AG09319 (cell line): ENCODE measurements at places on chromosomes 16 and 17.

GRCh38 chr17:81414756-81415516, 19.7 kb downstream of the BAHCC1 start:
- DNase-seq: no peak

GRCh38 chr16:21179126-21179982, 20.9 kb downstream of the LDAF1 start:
- no peak for DNase-seq

DNA sequence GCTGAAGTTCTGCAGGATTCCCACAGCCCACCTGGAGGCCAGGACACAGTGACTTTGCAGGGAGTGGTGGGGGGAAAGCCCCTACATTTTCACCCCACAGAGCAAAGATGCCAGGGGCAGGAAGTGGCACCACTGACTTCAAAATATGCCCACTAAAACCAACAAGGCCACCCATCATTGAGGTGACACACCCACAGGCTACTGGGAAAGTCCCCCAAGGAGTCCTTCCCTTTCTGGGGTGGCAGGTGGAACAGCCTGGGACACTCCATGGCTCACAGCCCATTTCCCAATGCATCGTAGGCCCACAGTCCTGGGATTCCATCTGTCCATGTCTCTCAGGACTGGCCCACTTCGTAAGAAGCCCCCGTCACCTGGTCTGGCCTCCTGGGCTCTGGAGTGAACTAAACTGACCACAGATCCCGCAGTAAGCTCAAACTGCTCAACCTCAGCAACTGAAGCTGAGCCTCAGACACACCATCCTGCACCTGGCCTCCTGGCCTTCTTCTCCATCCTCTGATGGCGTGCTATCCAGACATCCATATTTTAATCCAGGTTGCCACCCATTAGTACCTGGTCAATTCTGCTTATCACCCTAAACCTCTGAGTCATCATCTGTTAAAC, 7.5 kb upstream of the CCL1 start:
- DNase-seq: no peak

GRCh38 chr17:2697611-2698162, 13.9 kb downstream of the CLUH start:
- DNase-seq: no peak

DNA sequence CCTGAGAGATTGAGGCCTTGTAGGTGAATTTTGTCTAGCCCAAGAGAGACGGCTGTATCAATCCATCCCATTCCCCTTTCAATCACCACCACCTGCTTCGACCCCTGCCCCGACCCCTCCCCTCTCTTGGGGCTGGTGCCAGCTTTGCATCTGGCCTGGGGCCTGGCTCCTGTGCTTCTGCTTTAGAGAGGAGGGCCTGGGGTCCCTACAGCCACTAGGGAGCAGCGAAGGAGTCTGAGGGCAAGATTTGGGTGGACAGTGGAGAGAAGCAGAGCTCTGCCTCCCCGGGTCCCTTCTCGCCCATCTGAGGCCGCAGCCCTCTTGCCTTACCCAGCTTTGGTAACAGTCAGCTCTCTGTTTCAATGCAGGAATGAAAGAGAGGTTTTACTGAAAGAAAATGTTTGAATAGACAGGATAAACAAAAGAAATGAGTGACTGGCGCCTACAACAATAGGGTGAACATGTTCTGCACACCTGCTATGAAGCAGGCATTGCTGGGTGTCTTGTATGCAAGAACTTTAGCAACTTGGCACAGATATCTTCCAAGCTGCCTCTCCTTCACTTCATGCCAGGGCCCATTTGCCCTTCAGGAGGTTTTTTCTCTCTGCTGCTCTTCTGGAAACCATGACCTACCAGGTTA, 57.4 kb downstream of the SLC47A1 start:
- DNase-seq: no peak

DNA sequence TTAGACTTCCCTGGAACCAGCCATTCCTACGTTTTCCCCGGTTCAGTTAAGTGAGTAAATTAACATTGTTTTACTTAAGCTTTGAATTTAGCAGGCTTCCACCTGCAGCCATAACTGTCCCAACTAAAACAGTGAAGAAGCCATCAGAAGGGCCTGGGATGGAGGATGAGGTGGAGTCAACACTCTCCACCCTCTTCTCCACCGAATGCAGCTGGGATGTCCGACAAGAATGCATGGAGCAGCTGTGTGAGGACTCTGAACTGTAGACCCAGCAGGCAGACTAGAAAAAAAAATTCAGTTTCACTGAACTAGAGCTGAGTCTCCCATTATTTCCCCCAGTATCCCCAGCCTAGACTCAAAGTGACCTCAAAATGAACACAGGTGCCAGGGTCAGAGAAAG, 114.8 kb downstream of the C16orf95 start:
- DNase-seq: no peak

GRCh38 chr17:63423251-63423950, 22.7 kb downstream of the CYB561 start:
- no peak for DNase-seq

DNA sequence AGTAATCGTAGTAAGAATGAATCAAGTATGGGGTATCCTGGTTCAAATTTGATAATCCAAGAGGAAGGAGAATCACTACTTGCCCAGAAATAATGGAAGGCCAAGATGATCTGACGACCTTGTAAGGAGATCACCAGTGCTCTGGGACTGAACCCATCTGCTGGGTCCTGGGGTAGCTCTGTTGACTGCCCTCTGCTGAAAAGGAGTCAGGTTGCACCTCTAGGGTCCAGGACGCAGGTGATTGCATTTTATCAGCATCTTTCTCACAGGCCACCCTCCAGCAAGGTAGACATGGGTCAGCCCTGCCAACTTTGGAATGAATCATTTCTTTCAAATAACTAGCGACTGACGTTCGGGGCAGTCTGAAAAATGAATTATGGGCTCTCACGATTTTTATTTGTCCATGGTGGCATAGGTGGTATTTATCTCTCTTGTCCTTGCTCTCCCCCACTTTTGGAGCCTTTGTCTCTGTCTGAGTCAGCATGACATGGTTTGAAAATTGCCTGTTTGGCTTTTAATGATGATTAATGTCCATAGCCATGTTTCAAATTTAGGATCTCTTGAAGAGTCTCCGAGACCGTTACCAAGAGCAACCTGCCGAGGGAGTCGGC, 163.7 kb downstream of the MSI2 start:
- DNase-seq: no peak

GRCh38 chr17:39603304-39604016, 4.3 kb downstream of the NEUROD2 start:
- no peak for DNase-seq

GRCh38 chr16:48565752-48566151, 44.2 kb downstream of the N4BP1 start:
- no peak for DNase-seq

- no peak for DNase-seq
Measured at GRCh38 chr16:79897453-79898146, 297.1 kb upstream of the MAF start.

DNA sequence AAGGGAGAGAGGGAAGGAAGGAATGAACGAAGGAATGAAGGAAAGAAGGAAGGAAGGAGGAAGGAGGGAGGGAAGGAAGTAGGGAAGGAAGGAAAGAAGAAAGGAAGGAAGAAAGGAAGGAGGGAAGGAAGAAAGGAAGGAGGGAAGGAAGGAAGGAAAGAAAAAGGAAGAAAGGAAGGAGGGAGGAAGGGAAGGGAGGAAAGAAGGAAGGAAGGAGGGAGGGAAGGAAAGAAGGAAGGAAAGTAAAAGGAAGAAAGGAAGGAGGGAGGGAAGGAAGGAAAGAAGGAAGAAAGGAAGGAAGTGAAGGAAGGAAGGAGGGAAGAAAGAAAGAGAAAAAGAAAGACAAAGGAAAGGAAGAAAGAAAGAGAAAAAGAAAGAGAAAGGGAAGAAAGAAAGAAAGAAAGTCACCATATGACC, 442.4 kb downstream of the RBFOX1 start:
- DNase-seq: no peak

- no peak for DNase-seq
Measured at GRCh38 chr16:528111-529011, 849 bp downstream of the CAPN15 start.

DNA sequence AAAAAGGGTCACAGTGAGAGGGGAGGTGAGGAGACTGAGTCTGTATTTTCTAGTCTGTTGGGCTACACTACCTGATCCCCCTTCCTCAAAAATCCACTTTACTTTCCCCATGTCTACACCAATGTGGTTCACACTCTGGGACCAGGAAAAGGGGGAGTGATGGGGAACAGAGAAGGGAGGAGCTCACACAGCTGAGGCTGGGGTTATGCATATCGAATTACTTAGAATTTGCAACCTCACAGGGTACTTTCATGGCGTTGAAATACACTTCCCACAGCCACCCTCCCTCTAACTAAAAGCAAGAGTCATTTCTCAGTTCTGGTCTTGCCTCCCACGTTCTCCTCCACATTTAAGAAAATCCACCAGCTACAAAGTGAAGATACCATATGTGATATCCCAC, 14.1 kb downstream of the MAPT start:
- no peak for DNase-seq

GRCh38 chr17:50731575-50732460, 12.4 kb downstream of the LUC7L3 start:
- DNase-seq: no peak

DNA sequence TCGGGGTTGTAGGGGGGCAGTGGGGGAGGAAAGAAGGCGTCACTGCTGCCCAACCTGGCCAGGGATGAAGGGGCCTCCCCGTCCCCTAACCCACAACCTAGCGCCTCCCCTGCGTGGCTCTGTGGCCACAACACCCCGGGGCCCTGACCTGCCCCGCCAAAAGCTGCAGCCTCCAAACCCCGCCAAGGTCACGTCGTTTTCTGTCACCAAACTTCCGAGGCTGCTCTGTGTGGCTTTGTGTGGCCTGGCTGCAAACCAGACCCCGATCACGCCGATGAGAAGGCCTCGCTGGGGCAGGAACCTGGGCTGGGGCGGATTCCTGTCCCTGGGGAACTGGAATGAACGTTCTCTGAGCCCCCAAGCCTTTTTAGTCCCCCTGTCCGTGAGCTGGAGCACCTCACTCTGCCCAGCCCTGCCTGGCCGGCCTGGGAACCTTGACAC, 30.5 kb upstream of the CIBAR2 start:
- no peak for DNase-seq

DNA sequence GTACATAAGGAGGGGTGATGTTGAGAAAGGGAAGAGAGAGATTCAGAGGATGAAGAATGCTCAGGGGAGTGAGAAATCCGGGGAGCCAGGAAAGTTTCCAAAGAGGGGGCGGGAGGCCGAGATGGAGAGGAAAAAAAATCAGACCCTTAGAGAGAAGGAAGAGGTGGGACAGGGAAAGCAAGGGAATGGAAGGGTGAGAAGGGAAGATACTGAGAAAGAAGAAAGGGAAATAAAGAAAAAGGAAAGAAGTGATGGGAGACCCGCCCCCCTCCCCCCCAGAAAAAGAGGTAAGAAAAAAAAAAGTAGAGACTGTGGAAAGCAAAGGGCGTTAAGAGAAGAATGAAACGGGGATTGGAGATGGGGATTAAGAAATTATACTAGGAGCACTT, 507 bp downstream of the DYNLRB2 start:
- DNase-seq: no peak

- DNase-seq: no peak
Measured at GRCh38 chr17:11324846-11325420, 83.9 kb downstream of the SHISA6 start.

DNA sequence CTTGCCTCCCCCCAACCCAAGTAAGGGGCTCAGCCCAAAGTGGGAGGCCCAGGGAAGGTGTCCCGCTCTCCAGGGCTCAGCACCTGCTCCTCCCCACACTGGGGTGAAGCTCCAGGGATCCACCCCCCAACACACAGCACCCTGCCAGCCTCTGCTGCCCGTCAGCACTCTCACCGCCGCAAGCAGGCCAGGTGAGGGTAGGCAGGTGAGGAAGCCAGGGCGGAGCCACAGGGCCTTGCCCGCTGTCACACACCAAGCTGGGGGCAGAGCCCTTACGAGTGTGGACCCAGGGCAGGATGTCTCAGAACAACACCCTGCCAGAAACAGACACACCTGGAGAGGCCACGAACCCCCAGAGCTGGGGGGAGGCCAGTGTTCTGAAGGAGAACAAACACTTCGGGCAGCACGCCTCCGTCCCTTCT, 19.5 kb downstream of the PLLP start:
- no peak for DNase-seq

GRCh38 chr16:9425236-9425635, 333.8 kb downstream of the HAPSTR1 start:
- DNase-seq: no peak

DNA sequence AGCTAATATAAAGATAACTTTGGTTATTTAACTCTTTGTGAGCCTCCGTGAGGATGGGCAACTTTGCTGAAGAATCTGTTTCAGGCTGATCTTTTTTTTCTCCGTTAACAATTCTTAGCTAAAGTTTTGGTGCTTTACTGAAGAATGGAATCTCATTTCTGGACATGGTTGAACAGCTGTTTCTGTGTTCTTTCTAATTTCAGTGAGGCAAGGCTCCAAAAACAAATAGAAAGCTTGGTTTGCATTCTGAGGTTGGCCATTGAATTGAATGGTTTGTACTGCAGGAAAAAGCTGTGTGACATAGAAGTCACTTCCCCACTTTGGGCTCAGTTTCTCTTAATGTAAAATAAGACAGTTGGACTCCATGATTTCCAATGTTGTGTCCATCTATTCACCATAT, 22.3 kb upstream of the HLF start:
- no peak for DNase-seq

- DNase-seq: no peak
Measured at GRCh38 chr17:76260669-76261068, 4.5 kb upstream of the UBALD2 start.

- no peak for DNase-seq
Measured at GRCh38 chr16:28326881-28327610, 34.7 kb downstream of the SBK1 start.

- no peak for DNase-seq
Measured at GRCh38 chr17:44924107-44924544, 8.8 kb upstream of the GFAP start.

DNA sequence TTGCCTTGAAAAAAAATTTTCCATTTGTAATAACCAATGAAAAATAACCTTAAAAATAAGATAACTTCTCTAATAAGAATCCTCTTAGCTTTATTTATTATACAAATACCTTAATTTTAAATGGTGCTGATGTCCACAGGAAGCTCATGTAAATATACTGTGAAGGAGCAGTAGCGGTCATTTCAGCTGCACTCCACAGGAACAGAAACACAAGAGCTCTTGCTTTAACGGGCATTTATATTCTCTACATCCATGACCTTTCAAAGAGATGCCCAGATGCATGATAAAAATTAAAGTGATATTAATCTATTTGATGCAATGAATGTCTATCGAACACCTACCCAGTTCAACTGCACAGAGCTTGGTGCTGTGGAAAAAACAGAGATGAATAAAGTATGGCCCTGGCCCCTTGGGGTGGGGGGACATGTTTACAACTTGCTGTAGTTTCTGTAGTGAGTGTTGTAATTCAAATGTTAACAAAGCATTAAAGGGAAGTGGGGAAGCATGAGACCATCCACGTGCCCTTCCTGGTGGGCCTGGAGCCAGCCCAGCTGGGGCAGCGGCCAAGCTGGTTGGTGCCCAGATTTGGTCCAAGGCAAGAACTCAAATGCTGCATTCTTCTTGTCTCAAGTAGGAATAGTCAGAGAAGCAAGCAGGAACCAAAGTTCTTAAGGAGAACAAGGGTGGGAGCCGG, 47.9 kb downstream of the IQCK start:
- DNase-seq: no peak

- no peak for DNase-seq
Measured at GRCh38 chr16:70578035-70578434, 54.4 kb downstream of the SF3B3 start.

GRCh38 chr16:30075503-30076275, at the start of gene PPP4C:
TSS of gene PPP4C (plus strand) at chr16:30075994. CDS start at chr16:30076378, 384 bp downstream.
- no peak for DNase-seq
